SHP77 treated with DMSO at 0.1 percent for 48 hours (cell line): ENCODE measurements at places on chromosomes 16 and 17.

DNA sequence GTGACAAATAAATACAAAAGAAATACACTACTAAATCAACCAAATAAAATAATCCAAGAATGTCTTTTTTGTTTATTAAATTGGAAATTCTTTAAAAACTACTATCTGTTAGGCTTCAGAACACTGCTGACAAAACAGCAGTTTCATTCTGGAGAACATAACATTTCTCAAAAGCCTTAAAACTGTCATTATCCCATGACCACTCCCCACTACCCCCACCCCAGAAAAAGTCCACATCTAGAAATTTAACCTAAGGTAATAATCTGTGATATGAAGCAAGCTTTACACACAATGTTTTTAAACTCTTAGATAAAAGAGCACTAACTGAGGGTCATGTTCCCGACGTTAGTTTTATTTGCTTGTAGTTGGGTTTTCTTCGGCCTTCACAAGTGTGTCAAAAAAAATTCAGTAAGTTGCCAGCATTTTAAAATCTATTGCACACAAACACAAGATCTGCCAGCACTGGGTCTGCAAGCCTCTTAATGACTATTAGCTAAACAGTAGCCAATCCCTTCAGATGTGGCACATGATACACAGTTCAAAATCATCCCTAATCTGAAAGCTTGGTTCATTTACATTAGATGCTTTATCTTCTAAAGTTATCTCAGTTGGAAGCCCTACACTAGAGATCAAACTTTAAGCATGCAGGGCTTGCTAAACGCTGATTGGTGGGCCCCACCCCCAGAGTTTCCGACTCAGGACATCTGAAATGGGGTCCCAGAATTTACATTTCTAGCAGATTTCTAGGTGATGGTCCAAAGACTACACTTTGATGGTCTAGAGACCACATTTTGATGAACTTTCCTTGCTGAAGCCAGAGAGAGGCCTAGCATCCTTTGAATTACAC, 75.2 kb downstream of the KANSL1 start:
- DNase-seq = no peak

- no peak for DNase-seq
Measured at GRCh38 chr16:55444754-55445485, 34.1 kb upstream of the MMP2 start.

DNA sequence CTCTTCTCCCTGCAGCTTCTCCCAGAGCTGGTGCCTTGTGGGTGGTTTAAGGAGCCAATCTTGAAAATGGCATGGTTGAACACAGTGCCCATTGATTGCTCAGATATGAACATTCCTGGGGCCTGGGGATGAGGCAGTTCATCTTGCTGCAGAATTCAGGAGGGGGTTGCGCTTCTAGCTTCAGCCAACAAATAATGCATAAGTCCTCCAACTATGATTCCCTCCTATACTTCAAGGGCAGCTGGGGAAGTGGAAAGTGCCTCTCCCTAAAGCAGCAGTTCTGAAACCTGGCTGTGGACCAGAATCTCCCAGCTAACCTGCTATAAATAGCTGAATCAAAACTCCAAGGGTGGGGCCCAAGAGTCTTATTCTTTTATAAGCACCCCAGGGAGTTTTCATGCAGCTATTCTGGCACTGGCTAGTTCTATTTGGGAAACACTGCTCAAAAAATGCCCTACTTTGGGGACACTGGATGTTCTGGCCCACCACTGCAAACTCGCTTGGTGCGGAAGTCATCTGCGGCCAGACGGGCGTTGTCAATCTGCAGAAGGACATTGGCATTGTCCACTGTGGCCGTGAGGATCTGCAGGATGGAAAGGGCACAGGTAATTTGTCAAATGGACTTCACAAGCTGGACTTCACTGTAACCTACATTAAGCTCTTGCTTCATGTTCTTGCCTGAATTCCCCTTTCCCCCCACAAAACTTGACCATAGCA, 130.3 kb downstream of the CCDC144A start:
- no peak for DNase-seq

DNA sequence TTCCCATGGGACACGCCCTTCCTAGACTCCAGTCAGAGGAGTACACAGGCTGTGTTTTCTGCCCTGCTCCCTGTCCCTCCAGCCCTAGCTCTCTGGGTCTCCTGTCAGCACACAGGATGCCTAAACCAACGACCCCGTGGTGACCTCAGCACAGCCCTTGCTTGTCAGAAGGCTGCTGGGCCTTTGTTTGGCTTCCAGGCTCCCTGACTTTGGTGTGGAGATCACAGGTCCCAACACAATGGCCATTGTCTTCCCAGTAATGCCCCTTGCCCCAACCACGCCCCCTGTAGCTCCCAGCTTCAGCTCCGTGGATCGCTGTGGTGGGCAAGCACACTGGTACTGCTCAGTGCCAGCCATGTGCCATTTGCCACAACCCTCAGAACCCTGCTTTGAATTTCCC, 15.0 kb downstream of the HNF1B start:
- DNase-seq = no peak

DNA sequence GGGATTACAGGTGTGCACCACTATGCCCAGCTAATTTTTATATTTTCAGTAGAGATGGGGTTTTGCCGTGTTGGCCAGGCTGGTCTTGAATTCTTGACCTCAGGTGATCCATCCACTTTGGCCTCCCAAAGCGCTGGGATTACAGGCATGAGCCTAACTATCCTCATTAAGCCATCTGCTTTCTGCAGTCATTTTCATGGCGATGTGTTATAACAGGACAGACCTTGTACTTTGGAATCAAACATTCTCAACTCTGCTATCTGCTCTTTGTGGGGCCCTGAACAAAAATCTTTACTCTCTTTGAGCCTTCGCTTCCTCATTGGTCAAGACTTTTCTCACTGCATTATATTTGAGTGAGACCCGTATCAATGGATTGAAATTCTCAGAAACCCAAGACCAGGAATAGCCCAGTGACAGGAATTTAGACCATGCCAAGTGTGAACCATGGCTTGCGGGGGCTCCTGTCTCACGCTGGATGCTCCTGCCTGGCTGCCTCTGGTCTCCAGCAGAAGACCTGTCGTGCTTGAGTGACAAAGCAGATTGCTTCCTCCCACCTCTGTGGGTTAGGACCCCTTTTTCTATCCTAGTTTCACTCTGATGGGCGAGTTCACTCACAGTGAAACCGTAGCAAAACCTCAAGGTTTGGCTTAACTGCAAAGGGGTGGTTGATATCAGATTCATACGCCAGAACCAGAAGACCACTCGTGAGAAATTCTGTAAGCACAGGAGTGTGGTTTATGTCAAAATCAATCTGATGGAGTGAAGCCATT, 519.1 kb downstream of the MAF start:
- no peak for DNase-seq

GRCh38 chr17:48804936-48805411, 12.1 kb downstream of the TTLL6 start:
- DNase-seq = peak; percentile 14
